DMS79 treated with DMSO at 0.1 percent for 48 hours (cell line): ENCODE measurements at places on chromosomes 11 and 22.

- no peak for DNase-seq
Measured at GRCh38 chr22:34801221-34801620, 264.7 kb upstream of the ISX start.

- DNase-seq, result no peak
Measured at GRCh38 chr11:8488395-8488794, 105.6 kb downstream of the STK33 start.

GRCh38 chr22:36360011-36360410, 27.8 kb downstream of the MYH9 start:
- no peak for DNase-seq

DNA sequence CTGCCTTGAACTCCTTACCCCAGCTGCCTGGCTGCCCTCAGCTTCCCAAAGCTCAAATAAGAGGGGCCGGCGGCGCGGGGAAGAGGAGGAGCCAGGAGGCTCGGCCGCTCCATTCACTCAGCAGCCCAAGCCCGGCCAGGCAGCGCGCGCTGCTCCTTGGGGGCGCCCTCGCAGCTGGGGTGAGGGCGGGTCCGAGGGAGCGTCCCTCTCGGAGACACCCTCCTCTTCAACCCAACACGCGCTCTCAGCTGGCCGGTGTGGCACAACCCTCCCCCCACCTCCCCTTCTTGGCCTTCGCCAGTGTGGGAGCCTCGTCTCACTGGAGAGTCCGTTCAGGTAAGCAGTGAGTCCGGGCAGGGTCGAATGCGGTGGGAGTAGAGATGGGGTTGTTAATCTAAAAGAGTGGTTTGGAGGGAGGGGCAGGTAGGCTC, at the start of gene WT1:
TSS of gene WT1 (minus strand) at position 29 of the 431 bp plus-strand sequence.
- DNase-seq, result no peak

DNA sequence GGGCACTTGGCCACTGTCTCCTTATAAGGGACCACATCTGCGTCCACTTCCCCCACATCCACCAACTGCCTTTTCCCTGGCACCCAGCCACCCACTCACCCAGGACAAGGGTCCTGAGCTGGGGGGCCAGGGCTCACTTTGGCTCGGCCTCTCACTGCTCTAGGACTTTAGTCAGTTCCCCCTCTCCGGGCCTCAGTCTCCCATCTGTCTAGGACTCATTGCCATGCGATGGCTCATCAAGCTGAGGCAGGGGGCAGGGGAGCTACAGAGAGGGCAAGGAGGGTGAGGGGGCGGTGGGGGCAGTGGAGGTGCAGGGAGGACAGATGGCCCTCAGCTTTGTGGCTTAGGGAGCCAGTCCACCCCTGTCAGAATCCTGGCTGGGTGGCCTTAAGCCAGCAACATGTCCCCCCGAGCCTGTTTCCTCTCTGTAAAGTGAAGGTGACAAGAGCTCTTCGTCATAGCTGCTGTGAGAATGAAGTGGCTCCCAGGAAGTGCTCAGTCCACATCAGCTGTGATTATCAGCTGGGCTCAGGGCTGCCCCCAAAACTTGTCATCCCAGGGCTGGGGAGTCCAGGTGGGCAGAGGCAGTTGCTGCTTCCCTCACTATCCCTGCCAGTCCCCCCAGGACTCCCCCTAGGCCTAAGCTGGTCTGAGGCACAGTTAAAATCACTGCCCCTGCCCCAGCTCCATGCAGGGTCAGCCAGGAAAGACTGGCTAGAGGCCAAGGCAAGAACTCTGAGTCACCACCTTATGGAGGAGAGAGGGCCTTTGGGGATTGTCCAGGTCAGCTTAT, 14.9 kb downstream of the RAC2 start:
- DNase-seq, result peak; percentile 2

- DNase-seq, result no peak
Measured at GRCh38 chr11:115065830-115066664, 387.7 kb downstream of the NXPE2 start.
